ENCODE measurements at places on chromosomes 3 and 15.

- DNase-seq = no peak
Observed at GRCh38 chr15:78565951-78566774, 843 bp downstream of the CHRNA5 start.

- DNase-seq = no peak
Observed at GRCh38 chr3:50166620-50167019, 11.5 kb downstream of the SEMA3F start.

DNA sequence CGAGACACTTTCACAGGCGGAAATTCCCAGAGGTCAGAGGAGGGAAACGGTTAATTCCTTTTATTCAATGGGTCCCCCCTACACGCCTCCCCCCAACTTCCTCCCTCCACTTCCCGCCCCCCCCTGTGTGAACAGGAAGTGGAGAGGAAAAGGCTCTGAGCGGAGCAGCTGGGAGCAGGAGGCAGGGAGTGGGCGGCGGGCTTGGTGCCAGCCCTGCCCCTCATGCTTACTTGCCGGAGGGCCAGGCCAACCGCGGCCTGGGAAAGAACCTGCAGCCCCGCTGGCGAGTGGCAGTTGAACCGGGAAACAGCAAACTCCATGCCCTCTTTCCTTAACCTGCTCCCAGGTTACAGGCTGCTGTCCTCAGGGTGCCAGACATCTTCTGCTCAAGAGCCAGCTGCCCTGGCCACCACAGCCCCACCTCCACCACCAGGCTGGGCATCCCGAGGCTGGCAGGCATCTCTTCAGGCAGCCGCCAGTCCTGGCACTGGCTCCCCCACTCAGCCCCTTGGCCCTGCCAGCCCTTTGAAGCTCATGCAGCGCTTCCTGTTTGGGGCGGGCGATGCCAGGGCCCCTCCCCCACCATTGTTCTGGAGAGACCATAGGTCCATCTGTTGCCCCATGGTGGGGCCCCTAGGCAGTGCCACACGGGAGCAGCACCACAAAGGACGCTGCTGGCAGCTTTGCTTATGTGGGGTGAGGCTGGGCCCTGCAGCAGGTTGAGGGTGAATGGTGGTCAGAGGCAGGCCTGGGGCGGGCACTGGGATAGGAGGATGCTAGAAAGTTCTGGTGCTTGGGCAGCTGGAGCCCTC, 12.9 kb downstream of the VPS18 start:
- no peak for DNase-seq

- peak; percentile 21 for DNase-seq
Observed at GRCh38 chr15:89845305-89845893, 30.7 kb upstream of the ANPEP start.

All from GM12864 (cell line).